ENCODE measurements at places on chromosomes 7 and 10.

DNA sequence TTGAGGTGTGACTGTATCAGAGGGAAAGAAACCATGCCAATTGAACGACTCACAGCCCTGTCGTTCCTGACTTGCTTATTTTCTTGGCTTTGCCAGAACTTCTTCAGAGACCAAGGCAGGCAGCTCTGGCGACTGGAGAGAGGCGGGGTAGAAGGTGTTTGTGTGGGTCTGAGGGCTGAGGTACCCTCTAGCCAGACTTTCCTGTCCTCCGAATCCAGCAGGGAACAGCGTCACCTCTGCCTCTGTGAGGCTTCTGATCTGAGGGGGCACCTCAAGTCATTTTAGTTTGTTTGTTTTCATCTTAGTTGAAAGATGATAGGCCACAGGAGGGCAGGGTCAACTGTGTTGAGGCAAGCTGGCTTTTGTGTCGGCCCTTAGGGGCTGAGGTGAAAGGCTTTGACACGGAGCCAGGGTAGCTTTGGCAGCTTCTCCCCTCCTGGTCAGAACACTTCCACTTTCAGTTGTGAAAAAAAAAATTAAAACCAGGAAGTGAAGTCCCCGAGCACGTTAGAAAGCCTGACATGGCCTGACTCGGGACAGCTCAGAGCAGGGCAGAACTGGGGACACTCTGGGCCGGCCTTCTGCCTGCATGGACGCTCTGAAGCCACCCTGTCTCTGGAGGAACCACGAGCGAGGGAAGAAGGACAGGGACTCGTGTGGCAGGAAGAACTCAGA lies 1.9 kb downstream of the ACSL5 start:
- DNase-seq, result peak; percentile 69

- no peak for DNase-seq
Observed at GRCh38 chr10:122856902-122857301, 11.2 kb upstream of the CUZD1 start.

- no peak for DNase-seq
Observed at GRCh38 chr7:128005117-128005516, 26.1 kb downstream of the LRRC4 start.

DNA sequence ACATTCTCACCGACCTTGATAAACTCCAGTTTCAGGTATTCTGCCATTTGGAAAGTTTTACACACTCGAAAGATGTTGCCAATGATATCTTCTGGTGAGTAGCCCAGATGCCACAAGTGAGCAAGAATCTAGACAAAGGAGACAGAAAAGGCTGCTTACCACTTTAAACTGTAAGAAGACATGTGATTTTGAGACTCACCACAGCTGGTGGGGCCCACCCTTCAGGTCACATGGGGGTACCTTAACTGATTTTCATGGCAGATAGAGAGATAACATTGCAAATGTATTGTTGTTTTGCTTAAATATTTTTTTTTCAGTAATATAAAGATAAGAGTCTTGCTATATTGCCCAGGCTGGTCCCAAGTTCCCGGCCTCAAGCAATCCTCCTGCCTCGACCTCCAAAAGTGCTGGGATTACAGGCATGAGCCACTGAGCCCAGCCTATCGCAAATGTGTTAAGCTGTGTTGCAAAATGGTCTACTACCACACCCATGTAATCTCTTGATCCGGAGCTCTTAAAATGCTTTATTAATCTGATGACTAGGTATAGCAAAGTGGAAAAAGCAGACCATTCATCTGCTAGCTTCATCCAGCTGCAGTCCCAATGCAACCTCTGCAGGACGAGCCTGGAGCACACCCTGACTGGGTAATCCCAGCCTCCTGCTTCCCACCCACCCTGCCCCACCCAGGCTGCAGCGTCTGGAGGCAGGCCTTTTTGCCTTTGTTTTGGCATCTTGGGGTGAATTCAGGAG lies 18.5 kb downstream of the RFC2 start:
- no peak for DNase-seq

DNA sequence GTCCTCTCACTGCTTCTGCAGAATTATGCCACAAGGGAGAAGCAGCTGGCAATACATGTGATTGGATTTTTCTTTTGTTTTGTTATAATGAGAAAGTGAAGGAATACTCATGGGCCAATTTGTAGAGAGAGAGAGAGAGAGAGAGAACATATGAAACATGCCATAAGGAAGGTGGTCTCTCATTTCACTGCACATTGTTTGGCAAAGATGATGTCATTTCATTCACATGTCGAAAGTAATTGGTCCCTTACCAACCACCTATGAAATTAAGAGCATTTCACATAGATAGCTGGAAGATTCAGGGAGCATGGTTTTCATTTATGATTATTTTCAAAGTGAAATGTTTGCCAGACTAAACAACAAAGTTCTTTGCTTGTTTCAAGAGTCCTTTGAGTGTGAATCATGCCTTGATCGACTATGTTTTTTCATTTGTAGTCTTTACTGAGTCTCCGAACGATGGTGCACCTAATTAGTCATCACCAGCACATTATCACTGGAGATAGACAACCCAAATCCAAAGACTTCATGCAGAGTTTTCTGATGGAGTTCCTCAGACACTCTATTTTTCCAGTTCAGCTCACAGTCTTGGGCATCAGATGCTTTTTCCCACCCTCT lies 130.1 kb upstream of the ZEB1 start:
- no peak for DNase-seq

GRCh38 chr10:4151466-4151865 lies 366.5 kb upstream of the KLF6 start:
- no peak for DNase-seq

DNA sequence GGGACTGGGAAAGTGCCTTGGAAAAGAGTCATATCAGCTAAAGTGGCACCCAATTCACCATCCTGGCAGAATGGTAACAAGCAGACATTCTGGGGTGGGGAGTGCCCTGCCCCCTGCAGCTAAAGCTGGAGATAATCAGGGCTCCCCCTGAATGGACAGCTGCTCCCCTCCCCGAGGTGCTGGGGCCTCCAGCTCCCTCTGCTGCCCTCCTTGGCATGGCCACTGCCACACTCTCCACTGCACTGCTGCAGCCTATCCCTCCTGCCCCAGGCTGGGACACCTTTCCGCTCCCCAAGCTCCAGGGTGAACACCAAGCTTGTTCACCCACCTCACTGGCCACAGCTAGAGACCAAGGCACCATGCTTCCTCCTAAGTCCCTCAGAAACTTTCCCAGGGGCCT lies 9.8 kb upstream of the PARD3 start:
- DNase-seq, result no peak

DNA sequence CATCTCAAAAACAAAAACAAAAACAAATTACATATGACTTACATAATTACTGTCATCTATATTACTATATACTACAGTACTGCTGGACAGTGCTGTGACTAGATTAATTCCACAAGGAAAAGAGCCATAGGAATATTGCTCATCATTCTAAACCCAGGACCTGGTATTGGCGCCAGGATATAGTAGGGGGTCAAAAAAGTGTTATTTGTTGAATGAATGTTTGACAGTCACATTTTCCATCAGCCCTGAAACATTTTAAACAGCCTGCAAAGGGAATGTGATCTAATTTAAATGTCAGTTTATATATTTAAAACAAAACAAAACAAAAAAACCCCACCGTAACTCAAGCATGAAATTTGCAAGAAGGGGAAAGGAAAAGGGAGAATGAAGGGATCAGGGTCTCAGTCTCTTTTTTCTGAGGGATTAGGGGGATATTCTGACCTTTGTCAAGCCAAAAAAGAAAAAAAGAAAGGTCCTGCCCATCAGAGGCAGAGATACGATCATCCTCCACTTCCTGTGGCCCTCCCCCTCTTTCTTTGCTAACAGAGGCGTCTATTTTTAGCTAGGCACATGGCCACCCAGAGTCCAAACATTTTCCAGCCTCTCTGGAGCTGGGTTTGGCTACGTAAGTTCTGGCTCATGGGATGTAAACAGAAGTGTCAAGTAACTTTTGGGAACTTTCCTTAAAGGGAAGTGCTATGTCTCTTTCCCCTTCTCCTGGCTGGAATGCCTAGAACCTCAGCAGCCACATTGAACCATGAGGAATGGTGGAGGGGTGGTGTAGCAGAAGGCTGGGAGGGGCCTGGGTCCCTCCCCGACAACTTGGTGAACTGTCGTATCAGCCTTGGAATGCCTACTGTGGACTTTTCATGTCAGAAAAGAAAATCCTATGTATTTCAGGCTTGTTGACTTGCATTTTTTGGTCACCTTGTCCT lies 44.6 kb upstream of the DLG5 start:
- no peak for DNase-seq

DNA sequence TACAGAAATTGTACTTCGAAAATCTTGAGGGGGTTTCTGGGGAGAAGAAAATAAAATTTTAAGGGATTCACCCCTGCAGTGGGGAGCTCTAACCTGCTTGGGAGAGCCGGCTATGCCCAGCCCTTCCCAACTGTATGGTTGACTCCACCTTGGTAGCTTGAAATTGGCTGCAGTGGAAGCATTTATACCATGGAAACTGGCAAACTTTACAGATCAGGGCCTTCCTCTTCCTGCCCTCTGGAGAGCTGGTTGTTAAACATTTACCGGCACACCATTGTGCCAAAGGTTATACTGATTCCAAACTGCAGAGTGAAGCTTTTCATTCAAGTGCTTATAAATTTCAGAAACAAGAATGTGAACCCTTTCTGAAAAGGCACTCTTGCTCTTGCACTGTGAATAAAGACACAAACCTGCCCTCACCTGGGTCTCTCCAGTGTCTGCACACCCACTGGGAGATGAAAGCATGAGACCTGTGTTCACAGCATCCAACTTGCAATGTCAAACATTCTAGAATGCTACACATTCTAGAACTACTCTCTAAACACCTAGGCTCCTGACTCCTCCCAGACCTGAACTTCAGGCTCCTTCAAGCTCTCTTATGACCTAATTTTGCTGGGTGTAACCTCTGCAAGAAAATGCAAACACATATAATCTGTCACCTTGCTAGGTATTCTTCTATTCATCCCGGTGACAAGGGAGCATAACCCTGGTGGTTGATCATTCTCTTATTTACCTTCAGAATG lies 44.7 kb downstream of the ABLIM1 start:
- DNase-seq, result no peak

- DNase-seq, result no peak
Observed at GRCh38 chr10:125343118-125343925, 183.0 kb upstream of the CTBP2 start.

DNA sequence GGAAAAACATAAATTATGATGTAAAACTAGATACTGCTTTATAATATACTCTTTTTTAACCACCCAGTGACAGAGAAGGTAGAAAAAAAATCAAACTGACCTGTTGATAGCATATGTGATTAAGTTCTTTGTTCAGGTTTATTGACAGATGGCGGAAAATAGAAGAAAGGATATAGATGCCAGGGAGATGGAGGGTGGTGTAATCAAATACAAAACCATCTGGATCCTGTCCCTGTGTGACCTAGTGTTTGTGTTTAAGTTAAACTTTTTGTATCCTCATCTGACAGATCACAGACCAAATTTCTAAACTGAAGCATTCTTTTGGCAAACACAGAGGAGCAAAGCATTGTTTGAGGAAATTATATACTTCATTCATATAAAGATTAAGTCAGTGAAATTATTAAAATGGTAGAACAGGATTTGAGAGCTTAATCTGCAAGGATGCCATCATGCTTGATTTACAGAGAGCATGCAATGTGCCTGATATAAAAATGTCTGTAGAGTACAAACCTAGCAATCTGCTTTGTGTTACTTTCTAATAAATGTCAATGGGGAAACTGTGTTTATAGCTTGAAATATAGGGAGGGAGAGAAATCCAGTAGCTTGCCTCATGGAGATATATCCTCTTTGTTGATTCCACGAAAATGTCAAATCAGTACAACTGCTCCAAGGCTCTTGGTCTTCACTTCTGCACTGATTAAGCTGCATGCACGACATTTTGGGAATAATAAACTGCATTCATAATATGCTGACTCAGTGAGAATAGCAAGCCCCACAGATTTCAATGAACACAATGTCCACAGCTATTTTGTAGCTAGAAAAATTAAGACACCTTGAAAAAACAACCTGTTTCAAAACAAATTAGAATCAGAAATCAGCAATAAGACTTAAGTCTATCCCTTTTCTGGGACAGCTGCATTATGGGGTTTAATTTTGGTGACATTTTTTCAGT lies 39.0 kb downstream of the SEM1 start:
- DNase-seq, result no peak

DNA sequence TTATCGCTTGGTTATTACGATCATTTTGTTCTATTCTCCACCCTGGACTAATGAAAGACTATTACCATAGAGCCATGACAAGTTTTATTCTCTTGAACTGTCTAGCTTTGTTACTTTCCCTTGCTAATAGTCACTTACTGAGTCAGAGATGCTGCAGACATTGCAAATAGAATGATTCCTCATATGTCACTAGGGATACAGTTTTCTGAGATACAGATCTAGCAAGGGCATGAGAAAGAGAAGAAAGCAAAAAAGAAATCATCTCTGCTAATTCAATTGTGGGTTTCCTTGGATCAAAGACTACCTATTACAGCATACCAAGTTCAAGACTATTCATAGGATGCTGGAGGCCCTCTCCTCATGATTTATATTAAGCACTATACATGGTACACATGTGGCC lies 204.3 kb downstream of the MBL2 start:
- no peak for DNase-seq

GRCh38 chr10:89035461-89035860 lies 44.9 kb downstream of the FAS start:
- DNase-seq, result no peak

DNA sequence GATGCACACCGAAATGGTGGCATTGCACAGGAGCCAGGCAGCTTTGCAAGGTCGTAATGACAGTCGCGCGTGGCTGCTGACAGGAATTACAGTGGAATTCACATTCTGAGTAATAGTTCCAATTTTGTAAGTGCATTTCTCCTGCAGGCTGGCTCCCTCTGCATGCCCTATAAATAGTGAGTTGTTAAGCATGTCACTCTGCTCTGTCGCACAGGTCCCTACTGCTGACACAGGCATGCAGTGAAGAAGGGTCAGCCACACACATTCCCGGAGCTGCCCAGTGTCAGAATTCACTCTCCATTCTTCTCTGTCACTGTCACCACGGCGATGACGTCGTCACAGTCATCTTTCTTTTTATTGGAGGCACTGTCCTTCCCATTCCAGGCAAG lies 49.2 kb upstream of the SHH start:
- no peak for DNase-seq

GRCh38 chr10:113957013-113957412 lies 86.7 kb upstream of the ADRB1 start:
- no peak for DNase-seq

DNA sequence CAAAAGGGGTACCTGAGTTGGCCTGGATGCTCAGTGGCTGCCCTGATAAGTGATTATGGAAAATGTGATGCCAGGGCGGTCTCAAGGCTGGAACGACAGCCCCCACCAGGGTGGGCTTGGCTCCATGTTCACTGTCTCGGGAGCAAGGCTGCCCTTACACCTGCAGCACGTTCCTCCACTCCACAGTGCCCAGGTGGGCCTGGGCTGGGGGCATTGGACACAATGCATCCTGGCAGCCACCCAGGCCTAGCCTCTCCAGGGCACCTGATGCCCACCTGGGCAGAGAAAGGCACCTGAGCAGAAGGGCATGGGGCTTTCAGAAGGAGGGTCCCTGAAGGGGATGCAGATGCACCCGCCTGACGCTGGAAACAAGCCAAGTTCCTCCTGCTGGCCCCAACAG lies 548.3 kb downstream of the DNAJB6 start:
- no peak for DNase-seq
